NCI-H1436 (cell line): ENCODE measurements at places on chromosomes 16 and 17.

- DNase-seq: peak; percentile 8
Measured at GRCh38 chr17:31318298-31318801, 3.1 kb downstream of the EVI2A start.

DNA sequence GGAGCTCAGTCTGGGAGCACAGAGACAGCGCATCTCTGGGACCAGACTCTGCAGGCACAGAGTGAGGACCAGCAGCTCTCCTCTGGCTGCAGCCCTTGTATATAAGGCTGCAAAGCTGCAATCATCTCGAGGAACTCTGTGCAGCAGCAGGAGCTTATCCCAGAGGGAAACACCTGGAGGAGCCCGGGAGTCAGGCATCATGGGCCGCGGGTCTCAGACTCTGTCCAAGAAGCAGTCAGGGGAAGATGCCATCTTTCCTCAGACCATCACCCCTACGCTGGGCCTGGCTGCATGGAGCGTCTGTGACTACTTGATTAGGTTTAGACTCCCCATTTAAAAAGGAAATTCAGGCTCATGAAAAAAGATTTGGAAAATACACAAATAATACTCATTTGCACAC lies 122.0 kb downstream of the IRF8 start:
- no peak for DNase-seq

- DNase-seq: no peak
Measured at GRCh38 chr16:3022208-3022683, 1.5 kb downstream of the HCFC1R1 start.

DNA sequence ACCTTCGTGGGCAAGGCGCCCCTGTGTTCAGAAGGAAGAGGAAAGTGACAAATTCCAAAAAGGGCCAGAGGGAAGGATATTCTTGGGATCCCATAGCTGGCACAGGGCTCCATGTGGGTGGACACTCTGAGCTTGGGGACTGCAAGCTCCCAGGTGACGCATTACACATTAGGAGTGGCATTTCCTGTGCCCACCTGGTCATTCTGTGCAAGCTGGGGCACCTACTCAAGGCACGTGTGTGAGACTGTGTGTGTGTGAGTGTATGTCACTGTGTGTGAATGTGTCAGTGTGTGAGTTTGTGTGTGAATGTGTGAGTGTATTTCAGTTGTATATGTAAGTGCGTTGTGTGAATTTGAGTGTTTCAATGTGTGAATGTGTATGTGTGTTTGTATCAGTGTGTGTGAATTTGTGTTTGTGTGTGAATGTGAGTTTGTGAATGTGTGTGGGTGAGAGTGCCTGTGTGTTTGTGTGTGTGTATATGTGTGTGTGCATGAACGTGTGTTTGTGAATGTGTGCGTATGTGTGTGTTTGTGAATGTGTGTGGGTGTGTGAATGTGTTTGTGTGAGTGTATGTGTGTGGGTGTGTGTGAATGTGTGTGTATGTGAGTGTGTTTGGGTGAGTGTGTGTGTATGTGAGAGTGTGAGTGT lies 1.6 kb upstream of the CD300A start:
- no peak for DNase-seq

- no peak for DNase-seq
Measured at GRCh38 chr17:64647817-64648216, 14.3 kb downstream of the SMURF2 start.

DNA sequence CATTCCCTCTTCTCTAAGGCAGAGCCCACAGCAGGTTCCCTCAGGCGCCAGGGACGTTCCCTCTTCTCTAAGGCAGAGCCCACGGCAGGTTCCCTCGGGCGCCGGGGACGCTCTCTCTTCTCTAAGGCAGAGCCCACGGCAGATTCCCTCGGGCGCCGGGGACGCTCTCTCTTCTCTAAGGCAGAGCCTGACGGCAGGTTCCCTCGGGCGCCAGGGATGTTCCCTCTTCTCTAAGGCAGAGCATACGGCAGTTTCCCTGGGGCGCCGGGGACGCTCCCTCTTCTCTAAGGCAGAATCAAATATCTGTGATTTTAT lies 24.3 kb downstream of the ACSF3 start:
- no peak for DNase-seq

GRCh38 chr17:27644586-27644985 lies 13.6 kb downstream of the LGALS9 start:
- no peak for DNase-seq

- no peak for DNase-seq
Measured at GRCh38 chr17:40355804-40356758, 8.5 kb downstream of the GJD3 start.

DNA sequence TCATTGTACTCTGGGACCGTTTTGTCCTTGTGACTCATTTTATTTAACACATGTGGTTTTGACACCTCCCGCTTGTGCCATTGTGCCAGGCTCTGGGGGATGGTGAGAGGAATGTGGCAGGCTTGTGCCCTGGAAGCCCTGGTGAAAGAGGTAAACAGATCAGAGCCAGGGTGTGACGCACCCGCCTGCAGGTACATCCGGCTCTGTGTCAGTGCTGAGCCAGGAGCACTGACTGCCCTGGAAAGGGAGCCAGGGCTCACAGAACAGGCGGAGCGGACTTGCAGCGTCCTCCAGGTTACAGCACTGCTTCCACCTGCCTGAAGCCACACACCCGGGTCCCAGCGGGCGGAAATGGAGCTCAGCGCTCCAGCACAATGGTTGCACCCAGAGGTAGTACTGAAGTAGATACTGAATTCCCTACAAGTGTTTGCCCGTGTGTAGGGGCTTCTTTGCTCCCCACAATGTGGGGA lies 30.6 kb downstream of the CDRT15 start:
- no peak for DNase-seq

GRCh38 chr17:9684955-9685621 lies 39.8 kb downstream of the USP43 start:
- DNase-seq: no peak

GRCh38 chr17:44779211-44780025 lies 20.6 kb downstream of the ADAM11 start:
- peak; percentile 73 for DNase-seq

- no peak for DNase-seq
Measured at GRCh38 chr17:36443777-36444176, 42.7 kb upstream of the ZNHIT3 start.

DNA sequence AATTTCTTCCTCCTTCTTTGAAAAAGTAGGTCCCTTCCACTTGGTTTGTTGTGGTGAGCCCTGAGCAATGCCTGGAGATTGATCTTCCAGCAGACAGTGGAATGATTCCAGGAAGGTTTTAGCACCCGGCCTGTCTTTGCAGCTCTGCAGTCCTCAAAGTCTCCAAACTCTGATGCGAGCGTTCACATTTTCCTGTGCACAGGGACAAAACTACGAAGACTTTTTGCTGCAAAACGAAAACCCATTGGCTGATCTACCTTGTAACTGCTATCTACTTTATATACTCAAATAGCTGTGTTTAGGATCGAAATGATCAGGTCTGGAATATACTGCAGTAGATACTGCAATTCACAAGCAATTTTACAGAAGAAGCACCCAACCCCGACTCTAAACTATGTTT lies 21.7 kb downstream of the G6PC1 start:
- no peak for DNase-seq

DNA sequence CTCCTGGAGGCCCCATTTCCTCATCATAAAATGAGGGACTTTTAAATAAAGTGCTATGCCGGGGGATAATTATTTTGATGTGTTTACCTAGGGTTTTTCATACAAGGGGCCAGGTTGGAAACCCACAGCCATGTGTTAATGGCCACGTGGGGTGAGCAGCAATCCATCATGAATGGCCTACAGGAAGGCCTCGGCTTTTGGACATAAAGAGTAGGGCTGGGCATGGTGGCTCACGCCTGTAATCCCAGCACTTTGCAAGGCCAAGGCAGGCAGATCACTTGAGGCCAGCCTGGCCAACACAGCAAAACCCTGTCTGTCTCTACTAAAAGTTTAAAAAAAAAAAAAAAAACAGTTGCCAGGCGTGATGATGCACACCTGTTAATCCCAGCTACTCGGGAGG lies 40.3 kb downstream of the MEAK7 start:
- DNase-seq: no peak

- no peak for DNase-seq
Measured at GRCh38 chr17:18191236-18191667, 7.6 kb downstream of the ALKBH5 start.

GRCh38 chr16:57039148-57039812 lies 49.9 kb downstream of the NLRC5 start:
- DNase-seq: no peak

GRCh38 chr16:71356051-71356740 lies 2.3 kb upstream of the CALB2 start:
- DNase-seq: no peak

DNA sequence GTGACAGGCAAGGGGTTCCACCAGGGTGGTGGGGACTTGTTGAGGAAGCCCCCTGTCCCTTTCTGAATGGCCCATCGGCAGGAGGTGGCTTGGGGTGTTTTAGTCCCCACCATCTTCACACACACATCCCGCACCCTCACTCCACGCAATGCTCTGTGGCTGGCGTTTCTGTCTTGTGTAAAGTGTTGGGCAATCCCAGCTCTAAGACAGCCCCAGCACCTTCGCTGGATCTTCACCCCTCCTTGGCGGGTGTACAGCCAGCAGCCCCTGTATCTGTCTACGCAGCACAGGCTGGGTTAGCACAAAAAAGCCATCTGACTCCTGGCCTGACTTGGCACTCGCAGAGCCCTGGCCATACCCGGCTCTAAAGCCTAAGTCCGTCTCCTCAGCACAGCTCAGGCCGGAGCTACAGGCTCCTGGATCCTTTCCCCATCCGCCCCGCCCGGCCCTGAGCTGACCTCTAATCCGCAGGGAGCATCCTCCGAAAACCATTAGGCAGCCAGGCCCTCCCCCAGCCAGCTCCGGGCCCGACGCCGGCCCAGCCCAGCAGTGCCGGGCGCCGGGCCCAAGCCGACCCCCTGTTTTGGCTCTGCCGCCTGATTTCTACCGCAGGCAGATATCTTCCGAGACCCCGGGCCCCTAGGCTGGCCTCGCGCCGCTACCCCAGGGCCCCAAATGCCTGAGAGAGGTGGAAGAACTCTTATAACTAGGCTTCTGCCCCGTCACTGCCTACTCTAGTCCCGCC lies 42.4 kb upstream of the TAC4 start:
- no peak for DNase-seq

DNA sequence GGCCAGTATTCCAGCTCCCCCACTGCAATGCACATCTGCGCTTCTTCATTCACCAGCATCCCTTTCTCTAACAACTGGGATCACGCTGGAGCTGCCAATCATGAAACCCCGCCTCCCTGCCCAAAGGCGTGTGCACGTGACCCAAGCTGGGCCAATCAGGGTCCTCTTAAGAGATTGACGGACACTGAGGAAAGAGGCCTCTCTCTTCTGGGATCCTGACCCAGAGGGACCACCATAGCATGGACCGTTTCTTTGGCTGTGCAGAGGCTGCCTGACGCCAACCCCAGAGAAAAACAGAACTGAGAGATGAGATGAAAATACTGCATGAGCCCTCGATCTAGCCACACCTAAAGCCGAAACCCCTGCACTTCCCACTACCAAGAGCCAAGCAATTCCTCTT lies 32.0 kb downstream of the COTL1 start:
- DNase-seq: peak; percentile 75

DNA sequence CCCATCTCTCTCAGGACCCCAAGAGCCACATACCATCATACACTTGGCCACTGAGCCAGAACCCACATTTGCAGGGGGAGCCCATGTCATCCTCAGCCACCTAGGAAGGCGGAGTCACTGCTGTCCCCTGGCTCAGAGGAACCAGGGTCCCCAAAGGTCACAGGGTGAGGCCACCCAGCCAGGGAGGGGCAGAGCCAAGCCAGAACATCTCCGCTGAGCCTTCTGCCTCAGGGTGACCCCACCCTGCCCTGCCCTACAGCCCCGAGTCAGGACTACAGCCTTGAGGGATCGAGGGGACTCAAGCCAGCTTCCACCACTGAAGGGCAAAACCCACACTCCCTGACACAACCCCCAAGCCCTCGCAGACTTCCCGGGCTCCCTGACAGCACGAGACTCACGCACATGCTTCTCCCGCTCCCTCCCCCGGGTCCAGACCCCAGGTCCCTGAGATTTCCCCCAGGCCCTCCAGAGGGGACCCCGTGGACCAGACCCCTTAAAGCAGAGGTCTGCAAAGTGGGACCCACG lies 17.4 kb downstream of the PIEZO1 start:
- DNase-seq: no peak

DNA sequence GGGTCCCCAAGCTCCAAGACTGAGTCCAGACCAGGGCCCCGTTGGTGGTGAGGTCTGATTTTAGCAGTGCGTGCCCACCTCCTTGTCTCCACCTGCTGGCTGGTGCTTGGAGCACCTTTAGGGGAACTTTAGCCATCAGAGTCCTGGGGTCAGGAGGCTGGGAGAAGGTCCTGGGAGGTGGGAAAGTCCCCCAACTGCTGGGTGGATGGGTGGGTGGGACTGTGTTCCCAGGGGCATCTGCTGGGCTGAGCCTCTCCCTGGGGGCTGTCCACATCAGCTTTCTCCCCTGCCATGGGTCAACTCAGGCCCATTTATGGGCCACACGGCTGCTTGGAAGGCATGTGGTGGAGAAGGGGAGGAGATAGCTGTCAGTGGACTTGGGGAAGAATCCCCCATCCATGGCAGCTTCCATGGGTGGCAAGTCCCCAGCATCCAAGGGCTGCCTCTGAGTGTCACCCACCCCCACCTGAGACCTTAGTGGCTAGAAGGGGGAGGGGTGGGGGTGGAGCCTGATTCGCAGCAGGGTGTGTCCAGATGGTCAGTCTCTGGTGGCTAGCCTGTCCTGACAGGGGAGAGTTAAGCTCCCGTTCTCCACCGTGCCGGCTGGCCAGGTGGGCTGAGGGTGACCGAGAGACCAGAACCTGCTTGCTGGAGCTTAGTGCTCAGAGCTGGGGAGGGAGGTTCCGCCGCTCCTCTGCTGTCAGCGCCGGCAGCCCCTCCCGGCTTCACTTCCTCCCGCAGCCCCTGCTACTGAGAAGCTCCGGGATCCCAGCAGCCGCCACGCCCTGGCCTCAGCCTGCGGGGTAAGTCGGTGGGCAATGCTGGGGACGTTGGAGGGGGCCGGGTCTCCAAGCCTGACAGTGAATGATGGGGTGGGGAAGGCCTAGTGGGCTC lies at the start of gene TRPV2:
TSS of gene TRPV2 (plus strand) at position 541 of the 894 bp plus-strand sequence. CDS start 2,098 bp downstream, outside the sequence.
- peak; percentile 34 for DNase-seq

DNA sequence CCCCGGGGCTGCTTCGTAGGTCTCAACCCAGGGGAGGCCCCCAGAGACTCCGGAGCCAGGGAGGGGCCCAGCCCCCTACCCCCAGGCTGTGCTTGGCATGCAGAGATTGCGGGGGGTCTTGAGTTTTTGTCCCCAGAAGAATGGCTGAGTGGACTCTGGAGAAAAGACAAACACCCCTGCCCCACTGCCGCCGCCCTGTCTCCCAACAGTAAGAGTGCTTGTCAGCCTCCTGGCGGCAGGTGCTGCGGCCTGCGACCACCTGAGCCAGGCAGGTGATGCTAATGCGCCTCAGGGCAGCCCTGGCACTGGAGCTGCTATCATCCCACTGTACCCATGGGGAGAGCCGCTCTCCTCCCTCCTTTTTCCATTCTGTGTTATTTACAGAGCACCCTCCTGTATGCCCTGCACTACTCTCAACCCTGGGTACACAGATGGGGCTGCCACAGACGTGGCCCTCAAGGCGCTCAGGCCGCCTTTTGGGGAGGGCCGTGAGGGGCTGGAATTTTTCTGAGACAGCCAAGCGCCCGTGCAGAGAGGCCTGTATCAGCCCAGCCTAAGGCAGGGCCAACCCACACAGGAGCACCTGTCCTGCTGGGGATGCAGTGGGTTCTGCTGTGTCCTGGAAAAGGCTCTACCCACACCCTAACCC lies 2.6 kb upstream of the IL17C start:
- DNase-seq: peak; percentile 80

- no peak for DNase-seq
Measured at GRCh38 chr17:44002141-44002848, 2.1 kb upstream of the NAGS start.
